ENCODE measurements at places on chromosomes 16 and 17. TPM values are rescaled to one million over a fixed set of nuclear protein-coding genes. Genes with fewer than 3 reads are reported as not detected.

RAB26 gene
- total RNA-seq, result 1.7 TPM

SOX9 gene
- total RNA-seq, result 2.1 TPM

CNGB1 gene
- total RNA-seq, result 1.3 TPM

CCL16 gene
- total RNA-seq, result not detected

RASD1 gene
- total RNA-seq, result 3.6 TPM

HS3ST3B1 gene
- 2.2 TPM for total RNA-seq

SGCA gene
- total RNA-seq, result not detected

GP1BA gene
- not detected for total RNA-seq

RNU2-1 gene
- total RNA-seq, result not detected

MEFV gene
- not detected for total RNA-seq

TBC1D28 gene
- not detected for total RNA-seq

CDH8 gene
- total RNA-seq, result 2.8 TPM

ZSCAN10 gene
- total RNA-seq, result not detected

TNFSF13 gene
- 5.3 TPM for total RNA-seq

KCNJ12 gene
- total RNA-seq, result 1.4 TPM

ETV4 gene
- total RNA-seq, result 5.1 TPM

RDM1 gene
- 1.4 TPM for total RNA-seq

MEOX1 gene
- total RNA-seq, result 1.2 TPM

CTRB2 gene
- total RNA-seq, result not detected
